NCI-H2029 (cell line): ENCODE measurements at places on chromosomes 3 and 15.

DNA sequence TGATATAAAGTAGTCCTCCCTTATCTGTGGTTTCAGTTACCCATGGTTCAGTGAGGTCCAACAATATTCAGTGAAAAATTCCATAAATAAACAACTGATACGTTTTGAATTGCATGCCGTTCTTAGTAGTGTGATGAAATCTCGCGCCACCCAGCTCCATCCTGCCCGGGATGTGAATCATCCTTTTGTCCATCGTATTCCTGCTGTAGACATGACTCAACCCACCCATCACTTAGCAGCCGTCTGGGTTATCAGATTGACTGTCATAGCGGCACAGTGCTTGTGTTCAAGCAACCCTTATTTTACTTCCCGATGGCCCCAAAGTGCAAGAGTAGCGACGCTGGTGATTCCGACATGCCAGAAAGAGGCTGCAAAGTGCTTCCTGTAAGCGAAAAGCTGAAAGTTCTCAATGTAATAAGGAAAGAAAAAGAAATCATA is 48.0 kb upstream of the MEX3B start:
- no peak for DNase-seq

DNA sequence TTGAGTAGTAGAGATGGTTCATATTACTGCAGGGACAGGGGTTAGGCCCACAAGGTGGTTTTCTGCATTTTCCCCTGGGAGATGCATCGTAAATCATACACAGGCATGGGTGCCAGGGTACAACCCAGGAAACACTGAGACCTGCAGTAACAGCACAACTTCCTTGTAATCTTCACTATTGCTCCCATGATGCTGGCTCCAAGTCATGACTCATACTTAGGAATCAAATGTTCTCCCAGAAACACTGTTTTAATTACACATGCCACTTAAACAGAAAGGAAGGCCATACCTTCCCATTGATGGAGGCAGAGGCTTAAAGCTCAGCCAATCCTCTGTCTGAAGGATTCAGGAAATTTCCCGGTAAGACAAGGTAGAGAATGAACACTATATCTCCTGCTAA is 106.5 kb downstream of the ERC2 start:
- no peak for DNase-seq

DNA sequence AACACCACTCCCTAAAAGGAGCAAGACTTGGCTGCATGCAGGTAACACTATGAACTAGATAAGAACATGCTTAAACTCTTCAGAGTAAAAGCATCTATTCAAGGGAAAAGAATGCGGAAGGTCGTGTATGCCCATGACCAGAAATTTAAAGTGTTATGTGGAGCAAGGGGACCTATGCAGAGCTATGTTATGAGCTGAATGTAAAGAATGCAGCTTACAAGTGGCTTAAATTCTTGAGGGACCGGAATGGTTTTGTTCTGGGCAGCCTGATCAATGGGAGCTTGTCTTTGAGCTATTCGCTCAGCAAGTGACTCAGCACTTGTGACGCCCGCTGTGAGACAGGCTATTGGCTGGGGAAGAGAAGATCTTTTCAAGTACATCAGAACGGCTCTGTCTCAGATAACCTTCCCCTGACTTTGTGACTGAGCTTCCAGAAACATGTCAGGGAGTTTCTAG is 367.5 kb upstream of the THBS1 start:
- no peak for DNase-seq

DNA sequence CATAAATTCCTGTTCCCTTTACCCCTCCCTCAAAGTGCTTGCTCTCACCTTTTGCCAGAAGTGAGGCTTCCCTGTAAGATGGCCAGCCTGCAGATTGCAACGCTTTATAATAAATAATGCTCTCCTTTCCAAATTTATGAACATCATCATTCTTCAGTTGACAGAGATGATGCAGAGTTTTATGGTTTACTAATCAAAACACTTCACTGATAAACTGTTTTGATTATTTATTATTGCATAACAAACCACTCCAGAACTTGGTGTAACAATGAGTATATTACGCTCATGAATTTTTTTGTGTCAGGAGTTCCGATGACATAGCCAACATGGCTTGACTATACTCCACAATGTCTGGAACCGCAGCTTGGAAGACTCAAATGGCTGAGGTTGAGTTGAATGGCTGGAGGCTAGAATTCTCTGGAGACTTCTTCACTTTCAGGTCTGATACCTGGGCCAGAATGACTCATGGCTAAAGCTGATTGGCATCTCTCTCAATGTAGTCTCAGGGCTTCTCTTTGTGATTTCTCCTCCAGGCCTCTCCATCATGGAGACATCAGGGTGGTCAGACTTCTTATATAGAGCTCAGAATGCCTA is 27.3 kb upstream of the TGFBR2 start:
- no peak for DNase-seq

GRCh38 chr15:83922649-83923294 is 268.8 kb downstream of the ADAMTSL3 start:
- DNase-seq, result no peak

DNA sequence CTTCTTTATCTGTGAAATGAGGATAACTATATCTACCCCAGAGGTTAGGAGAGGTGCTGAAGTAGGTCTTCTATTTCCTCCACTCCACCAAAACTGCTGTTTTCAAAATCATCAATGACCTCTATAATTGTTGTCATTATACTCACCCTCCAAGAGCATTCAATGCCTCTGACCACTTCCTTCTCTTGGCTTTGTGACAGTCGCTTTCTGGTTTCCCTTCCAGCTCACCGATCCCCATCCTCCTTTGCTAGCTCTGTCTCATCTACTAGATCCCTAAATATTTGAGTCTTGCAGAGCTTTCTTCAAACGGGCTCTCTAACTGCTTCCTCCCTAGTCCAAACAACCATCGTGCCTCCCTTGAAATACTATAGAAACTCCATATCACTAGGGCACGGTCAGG is 153.5 kb downstream of the RPLP1 start:
- no peak for DNase-seq

DNA sequence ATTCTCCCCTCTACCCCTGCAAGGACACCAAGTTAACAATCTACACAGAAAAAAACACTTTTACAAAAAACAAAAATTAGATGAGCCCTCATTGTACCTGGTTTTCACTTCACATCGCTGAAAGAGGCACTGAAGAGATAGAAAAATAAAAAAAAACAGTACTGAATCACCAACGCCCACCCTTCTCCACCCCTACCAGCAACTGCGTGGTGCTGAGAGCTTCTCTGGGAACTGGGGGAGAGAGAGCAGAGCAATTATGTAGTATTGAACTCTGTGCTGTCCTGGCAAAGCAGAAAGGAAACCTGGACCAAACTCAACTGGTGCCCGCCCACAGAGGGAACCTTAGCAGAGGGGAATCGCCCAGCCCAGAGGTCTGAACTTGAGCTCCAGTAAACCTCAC is 44.6 kb downstream of the WDR49 start:
- DNase-seq, result no peak

- DNase-seq, result no peak
Measured at GRCh38 chr3:120982608-120983320, 74.8 kb downstream of the STXBP5L start.

DNA sequence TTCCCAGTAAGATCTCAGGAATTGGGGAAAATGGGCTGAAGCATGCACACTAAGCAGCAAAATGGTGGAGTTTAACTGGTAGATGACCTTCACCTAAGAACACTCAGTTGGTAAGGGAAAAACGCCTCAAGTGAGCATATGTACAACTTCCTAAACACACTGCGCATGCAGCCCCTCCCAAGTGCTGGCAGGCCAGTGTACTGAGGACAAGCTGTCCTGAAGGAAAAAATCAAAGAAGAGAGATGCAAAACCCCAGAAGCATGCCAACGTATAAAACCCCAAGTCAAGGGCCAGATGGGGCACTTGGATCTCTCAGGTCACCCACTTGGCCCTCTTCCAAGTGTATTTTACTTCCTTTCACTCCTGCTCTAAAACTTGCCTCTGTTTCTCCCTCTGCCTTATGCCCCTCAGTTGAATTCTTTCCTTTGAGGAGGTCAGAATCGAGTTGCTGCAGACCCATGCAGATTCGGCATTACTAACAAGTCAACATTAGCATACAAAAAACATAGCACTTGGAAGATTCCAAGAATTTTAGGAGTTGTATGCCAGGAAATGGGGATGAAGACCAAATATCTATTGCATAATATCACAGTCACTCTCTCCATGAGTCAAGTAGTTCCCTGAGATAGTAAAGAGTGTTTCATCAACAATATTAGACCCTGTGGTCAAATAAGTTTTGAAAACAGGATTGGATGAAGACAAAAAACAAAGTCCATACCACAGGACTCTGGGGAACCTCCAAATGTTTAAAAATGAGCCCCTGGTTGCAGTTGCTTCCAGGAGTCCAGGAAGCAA is 10.8 kb upstream of the FYCO1 start:
- DNase-seq, result no peak
